ENCODE measurements at places on chromosomes 11 and 22. TPM values are rescaled to one million over a fixed set of nuclear protein-coding genes. Genes with fewer than 3 reads are reported as not detected.

GRCh38 chr22:38941488-38941987 lies 15.9 kb upstream of the APOBEC3A start:
- DNase-seq: no peak

DNA sequence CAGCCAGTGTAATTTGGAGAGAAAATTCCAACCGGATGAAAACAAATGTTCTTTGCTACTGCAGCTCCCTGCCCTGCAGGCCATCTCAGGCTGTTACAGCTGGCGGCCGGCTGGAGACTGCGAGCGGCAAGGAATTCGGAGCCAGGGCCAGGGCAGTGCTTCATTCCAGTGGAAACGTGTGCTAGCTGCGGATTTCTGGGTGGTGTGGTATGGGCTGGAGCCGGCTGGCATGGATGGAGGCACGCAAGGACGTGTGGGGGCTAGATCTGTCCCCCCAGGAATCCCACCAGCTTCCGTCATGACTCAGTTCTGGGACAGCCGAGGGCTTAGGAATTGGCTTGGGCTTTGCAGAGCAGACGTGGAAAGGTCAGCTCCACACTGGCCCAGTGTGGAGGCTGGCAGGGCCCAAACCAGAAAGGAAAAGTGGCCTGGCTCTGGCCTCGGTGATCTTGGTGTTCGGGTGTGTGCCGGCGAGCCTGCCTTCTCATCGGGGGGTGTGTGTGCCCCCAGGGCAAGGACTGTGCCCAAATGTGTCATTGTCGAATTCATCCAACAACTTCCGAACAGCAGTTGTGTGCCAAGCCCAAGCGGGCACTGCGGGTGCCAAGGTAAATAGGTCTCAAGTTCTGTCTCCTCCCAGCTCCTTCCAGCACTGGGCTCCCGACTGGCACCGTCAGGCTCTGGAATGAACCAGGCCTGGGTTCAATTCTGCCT lies 48.1 kb upstream of the SHISAL1 start:
- DNase-seq: no peak

- DNase-seq: peak; percentile 88
These were observed 47.2 kb downstream of the CHRDL2 start for GRCh38 chr11:74683941-74684481.

DNA sequence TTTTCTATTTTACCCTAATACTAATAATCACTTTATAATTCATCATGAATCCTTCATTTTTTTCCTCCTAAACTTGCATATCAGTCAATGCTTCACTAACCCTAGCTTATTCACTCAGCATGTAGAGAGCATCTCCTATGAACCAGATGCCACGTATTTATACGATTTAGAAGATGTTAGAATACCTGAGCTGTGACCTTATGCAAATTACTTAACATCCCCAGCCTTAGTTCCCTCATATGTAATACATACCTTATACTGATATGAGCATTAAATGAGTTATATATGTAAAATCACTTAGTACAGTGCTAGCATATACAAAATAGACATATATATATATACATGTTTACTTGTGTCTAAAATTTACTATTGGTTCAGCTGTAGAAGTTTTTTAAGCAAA lies 9.0 kb downstream of the FAM76B start:
- DNase-seq: no peak

GRCh38 chr11:30017445-30017895 lies 640 bp upstream of the KCNA4 start:
- no peak for DNase-seq

GRCh38 chr11:35005141-35005780 lies 88.8 kb downstream of the PDHX start:
- DNase-seq: no peak

DNA sequence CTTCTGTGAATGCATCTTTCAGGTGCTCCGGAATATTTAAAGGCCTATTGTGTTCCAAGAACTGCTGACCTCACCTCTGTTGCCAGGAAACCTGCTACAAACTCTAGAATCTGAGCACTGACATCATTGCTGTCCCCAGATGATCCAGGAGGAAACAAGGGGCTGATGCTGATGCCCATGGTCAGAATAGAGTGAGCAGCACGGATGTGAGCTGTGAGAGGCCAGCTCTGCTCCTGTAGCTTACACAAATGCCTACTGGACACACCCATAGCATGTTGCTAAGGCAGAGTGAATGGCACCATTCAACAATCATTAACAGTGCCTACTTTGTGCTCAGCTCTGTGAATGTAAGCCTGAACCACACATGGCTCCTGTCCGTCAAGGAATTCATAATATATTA lies 276.7 kb upstream of the API5 start:
- no peak for DNase-seq

DNA sequence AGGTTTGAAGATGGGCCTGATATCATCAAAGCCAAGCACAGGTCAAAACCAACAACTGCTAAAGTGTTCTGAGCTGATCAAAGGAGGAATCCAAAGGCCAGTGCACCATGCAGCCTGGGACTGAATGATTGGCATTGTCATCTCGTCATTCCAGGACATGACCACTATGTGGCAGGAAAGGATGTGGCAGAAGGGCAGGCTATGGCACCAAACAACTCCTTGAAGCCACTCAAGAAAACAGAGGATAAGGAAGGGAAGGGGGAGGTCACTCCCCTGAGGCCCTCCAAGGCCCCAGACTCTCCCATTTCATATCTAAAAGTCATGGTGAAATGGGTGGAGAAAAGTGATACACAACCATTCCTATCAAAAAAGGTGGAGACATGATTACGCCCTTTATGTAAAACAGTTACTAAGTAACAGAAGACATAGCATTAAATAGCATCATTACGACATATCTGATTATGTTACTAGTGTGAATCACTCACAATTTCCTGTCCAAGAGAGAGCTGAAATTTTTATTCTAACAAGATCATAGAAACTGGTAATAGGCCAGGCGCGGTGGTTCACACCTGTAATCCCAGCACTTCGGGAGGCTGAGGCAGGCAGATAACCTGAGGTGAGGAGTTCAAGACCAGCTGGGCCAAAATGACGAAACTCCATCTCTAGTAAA lies 49.3 kb downstream of the AHNAK start:
- no peak for DNase-seq

GRCh38 chr22:47432683-47433082 lies 670.2 kb downstream of the TBC1D22A start:
- DNase-seq: peak; percentile 16

DNA sequence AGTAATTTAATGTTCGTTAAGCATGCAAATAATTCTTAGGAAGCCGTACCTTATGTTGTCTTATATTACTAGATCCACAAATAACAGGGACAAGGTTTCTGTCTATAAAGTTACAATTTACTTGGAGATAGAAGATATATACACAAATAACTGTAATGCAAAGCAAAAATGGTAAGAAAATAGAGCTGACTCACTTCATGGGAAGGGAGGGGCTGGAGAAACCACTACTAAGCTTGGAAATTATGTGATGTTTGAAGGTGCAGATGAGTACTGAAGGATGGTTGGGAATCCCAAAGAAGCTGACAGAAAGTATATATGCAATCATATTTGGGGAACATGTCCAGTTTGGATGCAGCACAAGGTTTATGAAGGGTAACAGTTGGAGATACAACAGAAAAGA lies 4.0 kb downstream of the NPAT start:
- no peak for DNase-seq

DNA sequence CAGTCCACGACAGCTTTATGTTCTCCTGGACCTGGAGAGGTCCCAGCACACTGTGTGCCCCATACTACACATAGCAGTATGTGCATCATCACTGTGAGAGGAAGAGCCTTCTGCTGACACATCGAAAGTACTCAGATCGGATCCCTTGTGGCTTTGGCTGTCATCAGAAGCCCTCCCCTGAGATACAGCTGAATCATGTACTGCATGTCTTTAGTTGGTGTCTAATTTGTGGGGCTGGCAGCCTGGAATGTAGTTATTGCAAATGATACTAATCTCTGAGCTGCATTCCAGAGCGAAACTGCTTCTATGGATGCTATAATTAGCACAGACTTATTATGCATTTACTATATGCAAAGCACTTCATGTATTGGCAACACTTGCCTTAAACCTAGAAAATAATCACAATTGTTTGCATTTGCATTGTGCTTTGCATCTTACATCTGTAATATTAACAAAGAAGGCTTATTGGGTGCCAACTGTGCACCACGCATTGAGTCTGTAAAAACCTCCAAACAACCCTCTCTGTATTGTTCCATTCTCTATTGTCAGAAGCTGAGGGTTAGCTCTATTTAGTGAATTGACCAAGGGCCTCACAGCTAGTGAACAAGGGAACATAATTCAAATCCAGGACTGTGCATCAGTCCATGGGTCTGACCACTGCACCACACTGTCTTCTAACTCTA lies 89.2 kb upstream of the CRTAM start:
- no peak for DNase-seq

- no peak for DNase-seq
These were observed 6.7 kb downstream of the IL18 start for GRCh38 chr11:112156956-112157766.

DNA sequence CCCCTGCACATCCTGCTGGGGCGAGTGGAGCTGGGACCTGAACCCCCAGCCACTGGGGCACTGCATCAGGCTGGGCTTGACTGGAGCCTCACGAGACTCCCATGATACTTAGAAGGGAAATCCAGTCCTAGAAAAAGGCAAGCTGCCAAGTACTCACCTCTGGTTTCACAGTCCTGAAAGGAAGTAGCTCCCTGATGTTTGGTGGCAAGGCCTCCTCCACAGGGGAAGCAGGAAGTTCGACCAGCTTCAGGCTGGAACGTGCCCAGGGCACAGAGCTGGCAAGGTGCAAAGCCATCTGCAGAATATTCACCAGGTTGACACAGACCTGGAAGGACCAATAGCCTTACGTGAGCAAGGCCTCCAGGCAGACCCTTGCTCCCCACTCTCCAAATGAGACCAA lies 26.8 kb upstream of the NRIP3 start:
- DNase-seq: no peak

DNA sequence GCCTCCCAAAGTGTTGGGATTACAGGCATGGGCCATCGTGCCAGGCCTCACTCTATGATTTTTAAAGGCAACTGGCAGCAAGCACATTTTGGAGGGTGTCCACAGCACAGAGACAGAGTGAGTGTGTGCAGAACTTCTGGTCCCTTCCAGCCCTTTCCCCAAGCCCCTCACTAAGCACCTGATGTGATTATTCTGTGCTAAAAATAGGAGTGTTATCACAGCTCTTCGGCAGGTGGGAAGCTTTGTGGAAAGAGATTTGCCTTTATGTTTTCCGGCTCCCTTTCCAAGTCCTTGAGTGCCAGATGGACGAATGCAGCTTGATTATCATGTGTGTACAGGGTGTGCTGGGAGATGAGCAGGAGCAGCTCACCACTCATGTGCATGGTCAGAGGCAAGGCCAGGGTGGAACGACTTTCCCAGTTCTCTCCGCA lies 310.8 kb downstream of the DDX10 start:
- no peak for DNase-seq

DNA sequence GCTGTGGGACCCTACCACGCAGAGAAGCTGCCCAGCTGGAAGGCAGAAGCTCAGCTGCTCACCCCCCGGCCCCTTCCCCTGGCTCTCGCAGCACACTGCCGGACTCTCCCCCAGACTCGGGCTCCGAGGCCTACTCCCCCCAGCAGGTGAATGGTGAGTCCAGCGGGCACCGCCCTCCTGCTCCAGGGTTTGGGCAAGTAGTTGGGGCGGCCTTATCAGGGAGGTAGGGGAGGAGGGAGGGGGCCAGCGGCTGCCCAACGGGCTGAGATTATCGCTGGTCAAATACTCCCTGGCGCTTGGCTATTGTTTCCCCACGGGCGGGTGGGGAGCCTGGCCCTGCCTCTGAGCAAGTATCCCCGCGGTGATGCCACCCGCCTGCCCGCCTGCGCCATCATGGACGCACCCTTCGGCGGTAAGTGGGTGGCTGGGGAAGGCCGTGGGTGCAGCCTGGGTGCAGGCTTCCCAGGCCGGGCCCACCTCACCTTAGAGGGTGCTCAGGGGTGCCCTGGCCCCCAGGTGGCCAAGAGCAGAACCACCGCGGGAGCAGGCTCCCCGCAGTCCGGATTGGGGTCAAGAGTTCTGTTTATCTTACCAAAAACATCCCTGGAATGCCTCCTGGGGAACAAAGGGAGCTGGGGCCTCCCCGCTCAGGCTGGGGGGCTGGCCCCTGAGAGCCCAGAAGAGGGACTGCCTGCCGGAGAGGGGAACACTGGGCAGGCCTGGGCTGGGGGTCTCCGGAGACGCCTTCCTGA lies 16.9 kb downstream of the MYRF start:
- no peak for DNase-seq

- DNase-seq: no peak
These were observed 26.6 kb upstream of the CPT1A start for GRCh38 chr11:68868221-68868835.

- DNase-seq: no peak
These were observed 977.0 kb upstream of the CHORDC1 start for GRCh38 chr11:91199866-91200265.

GRCh38 chr11:46686886-46687795 lies 13.3 kb downstream of the ARHGAP1 start:
- DNase-seq: no peak

GRCh38 chr22:48135592-48135991 lies 1373.1 kb downstream of the TBC1D22A start:
- no peak for DNase-seq

DNA sequence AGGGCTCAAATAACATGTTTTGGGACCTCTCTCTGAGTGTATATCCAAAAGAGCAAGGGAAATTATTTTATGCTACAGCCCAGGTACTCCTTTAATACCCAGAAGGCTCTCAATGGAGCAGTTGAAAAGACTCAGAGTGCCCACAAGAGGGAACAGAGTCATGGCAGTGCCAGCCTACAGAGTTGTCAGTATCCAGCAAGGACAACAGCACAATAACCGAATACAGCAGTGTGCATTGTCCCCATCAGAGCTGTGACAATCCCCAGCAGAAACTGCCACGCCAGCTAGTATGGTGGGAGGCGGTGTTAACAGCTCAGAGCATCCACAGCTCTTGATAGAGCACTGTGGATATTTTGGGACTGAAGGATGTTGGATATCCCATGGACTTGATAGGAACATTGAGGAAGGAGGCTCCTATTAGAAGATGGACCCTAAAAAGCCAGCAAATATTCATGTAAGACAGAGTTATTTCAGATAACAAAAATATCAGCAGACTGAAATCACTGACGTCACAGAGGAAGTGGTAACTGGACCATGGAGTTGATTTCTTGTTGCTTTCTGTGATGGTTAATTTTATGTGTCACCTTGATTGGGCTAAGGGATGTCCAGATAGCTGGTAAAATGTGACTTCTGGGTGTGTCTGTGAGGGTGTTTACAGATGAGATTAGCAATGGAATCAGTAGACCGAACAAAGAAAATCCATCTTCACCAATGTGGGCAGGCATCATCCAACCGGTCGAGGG lies 17.7 kb upstream of the PAFAH1B2 start:
- DNase-seq: no peak

Gene AIFM3
- total RNA-seq: 2.1 TPM

Gene XKR3
- not detected for total RNA-seq

Gene MTNR1B
- total RNA-seq: not detected

Gene ANGPTL5
- total RNA-seq: 0.58 TPM

Gene OR5AK2
- not detected for total RNA-seq

Gene CD3G
- 1.1 TPM for total RNA-seq

Gene PLAAT5
- total RNA-seq: 39.8 TPM

Gene APOL5
- not detected for total RNA-seq

Gene TMPRSS4
- total RNA-seq: not detected

Gene CBLIF
- total RNA-seq: not detected

Gene CALCA
- total RNA-seq: not detected

Gene RFPL1
- not detected for total RNA-seq

Gene SAA2
- 700 TPM for total RNA-seq

Gene TMEM179B
- 30.6 TPM for total RNA-seq

Gene SCN3B
- 1.3 TPM for total RNA-seq

Gene HEPHL1
- total RNA-seq: not detected

Data from mesenteric fat pad (tissue), 1 donor.